ENCODE measurements at places on chromosomes 2 and 18.

DNA sequence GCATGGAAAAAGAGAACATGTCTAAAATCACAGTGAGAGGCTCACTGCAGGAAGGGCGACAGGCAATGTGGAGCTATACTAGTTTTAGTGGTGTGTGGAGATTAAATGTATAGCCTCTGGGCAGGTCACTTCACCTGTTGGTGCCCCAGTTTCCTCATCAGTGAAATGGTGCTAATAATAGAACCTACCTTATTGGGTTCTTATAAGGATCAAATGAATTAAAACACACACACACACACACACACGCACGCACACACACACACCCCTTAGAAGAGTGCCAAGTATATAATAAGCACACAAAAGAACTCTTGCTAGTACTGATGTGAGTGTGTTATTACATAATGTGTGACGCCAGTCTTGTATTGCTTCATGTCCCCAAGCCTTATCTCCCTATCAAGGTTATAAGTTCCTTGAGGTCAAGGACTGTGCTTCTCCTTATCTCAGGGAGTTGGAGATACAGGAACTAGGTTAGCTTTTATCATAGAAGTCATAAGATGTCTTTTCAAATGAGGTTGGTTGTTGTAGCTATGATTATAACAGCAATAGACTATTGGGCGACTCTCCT is 98.0 kb upstream of the CXCR4 start:
- no peak for DNase-seq

DNA sequence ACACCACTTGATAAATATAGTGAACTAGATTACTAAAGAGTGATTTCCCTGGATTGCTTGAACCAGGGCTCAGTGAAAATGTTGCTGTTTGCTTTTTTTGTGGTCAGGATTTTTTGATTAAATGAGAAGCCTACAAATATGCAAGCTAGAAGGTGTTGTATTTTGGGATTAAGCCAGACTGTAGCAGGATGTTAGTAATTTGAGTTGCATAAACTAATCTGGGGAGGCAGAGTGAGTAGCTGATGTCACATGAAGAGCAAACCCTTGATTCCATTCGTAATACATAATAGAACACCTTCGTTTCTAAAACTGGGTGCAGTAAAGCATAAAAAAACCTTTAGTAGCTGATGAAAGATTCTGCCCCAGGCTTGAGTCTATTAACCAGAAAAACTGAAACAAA is 32.0 kb downstream of the NEDD4L start:
- DNase-seq = no peak

DNA sequence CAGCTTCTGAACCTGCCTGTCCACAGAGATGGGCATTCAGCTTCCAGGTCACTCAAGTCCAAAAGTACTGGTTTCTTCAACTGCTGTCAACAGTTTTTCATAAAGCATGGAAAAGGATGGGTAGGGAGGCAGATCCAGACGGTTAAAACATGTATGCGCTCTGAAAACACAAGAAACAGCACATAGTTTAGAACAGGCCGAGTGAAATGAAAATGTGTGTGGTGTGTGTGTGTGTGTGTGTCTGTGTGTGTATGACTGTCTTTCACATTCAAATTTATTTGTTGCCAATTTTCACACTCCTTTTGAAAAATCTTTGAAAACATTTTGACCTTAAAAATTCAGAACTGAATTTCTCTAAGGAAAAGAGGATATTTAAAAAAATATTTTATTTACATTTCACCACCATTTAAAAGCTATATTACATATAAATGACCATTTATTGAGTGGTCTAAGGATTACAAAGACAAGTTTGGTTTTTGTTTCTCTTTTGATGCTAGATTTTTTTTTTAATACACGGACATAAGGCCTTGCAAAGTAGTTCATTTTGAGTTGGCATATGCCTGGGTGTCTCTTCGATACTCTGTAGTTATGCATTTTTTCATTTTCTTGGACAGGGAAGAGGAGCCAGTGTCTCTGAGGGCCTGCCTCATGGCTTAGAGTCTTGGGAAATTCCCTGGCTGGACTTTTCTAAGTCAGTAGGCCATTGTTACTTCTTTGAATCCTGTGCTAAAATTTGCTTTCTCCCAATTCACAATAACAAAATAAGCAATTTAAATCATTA is 30.0 kb upstream of the STK17B start:
- DNase-seq = no peak

- DNase-seq = no peak
These were observed 64.7 kb upstream of the TLK1 start for GRCh38 chr2:171225302-171225980.

DNA sequence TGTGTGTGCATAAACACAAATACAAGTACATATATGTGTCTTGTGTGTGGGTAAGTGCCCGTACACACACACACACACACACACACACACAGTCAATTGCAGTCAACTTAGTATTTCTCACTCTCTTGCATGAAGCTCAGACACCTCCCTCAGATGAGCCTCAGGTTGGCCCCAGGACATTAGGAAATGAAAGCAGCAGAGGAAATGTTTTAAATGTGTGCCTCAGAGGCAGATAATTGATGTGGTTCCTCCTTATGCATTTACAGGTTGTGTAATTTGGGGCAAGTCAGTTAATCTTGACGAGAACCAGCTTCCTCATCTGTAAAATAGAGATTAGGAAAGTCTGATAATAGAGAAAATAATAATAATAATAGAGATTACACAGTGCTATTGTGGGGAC is 814.0 kb upstream of the ID2 start:
- peak; percentile 26 for DNase-seq
